ENCODE measurements at places on chromosomes 2 and 18. TPM values are rescaled to one million over a fixed set of nuclear protein-coding genes. Genes with fewer than 3 reads are reported as not detected.

GRCh38 chr2:27135478-27135955 is 1.1 kb upstream of the PREB start:
- DNase-seq = no peak

- no peak for DNase-seq
Observed at GRCh38 chr2:77104554-77104953, 417.6 kb downstream of the LRRTM4 start.

GRCh38 chr2:235847576-235847975 is 320.6 kb downstream of the GBX2 start:
- DNase-seq = no peak

- peak; percentile 7 for DNase-seq
Observed at GRCh38 chr2:239819974-239820555, 205.1 kb downstream of the NDUFA10 start.

GRCh38 chr2:230758566-230759480 is 46.2 kb downstream of the CAB39 start:
- no peak for DNase-seq

DNA sequence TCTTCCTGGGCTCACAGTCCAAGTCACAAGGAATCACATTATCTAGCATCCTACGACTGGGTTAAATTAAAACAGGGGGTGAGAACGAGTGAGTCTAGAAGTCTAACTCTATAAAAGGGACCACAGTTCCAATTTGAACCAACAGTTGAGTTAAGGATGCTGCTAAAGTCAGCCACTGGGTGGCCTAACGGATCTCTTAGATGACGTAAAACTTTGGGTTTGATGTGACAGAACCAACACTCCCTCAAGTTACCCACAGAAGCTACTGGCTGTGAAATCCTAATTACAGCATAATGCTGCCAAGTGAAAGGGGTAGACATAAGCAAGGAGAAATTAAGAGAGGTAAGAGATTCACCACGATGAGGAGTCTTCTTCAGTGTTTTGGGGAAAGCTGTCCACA is 32.7 kb upstream of the RUFY4 start:
- DNase-seq = no peak

- DNase-seq = no peak
Observed at GRCh38 chr2:216354306-216354705, 18.0 kb downstream of the MARCHF4 start.

DNA sequence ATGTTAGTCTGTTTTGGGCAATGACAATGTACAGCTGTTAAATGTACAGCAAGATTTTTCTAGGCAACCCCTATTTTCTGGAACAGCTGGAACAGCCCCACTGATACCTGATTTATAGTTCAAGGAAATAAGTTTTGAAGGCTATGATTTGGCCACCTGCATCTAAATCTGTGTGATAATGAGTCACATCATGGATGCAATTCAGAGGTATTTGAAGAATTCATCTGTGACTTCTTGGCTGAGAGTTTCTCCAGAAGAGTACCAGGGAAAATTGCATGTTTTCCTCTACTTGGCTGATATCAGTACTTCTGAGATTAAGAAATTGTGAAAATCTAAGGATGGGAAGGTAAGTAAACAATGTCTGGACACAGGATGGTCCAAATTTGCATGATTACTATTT is 40.7 kb upstream of the NT5C1B start:
- DNase-seq = no peak

- DNase-seq = no peak
Observed at GRCh38 chr18:49742316-49743116, 70.8 kb downstream of the ACAA2 start.

DNA sequence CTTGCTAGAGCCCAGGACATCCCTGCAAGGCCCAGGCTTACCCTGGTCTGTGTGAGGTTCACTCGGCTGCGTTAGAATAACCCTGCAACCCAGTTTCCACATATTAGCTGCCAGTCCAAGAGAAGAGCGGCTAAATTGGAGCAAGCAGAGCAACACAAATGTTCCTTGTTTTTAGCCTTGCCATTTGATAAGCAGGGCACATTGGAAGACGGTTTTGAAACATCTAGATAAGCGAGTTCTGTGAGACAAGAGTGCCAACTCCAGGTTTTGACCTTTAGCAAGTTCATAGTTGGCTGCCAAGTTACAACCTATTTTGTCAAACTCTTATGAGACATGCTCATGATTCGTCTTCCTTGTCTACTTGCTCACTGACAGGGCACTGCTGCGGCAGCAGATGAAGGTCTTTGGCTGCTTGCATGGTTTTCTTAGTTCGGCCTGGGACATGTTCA is 23.5 kb downstream of the DPP4 start:
- DNase-seq = no peak

DNA sequence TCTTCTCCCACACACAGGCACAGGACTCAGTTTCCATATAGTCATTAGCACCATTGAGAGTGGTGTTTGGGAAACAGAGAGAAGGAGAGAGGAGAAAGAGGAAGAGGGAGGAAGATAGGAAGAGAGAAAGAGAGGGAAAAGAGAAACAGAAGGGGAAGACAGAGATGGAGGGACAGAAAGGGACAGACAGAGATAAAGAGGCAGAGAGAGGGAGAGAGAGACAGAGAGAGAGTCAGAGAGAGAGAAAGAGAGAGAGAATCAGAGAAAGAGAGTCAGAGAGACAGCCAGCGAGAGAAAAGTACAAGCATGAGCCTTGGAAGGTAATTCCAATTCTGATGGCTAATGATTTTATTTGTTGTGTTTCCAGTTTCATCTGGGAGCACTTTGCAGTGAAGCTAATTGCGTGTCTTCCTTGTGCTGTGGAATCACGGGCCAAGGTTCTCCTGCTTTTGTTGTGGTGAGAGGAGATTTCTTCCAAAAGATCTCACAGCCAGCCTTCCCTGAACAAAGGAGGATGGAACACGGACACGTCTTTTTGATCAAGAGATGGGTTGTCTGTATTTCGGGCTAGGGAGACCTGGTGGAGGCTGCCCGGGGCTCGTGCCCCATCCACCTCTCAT is 153.6 kb upstream of the TWIST2 start:
- DNase-seq = no peak

- peak; percentile 65 for DNase-seq
Observed at GRCh38 chr2:101986804-101987740, 4.7 kb upstream of the IL1R2 start.

DNA sequence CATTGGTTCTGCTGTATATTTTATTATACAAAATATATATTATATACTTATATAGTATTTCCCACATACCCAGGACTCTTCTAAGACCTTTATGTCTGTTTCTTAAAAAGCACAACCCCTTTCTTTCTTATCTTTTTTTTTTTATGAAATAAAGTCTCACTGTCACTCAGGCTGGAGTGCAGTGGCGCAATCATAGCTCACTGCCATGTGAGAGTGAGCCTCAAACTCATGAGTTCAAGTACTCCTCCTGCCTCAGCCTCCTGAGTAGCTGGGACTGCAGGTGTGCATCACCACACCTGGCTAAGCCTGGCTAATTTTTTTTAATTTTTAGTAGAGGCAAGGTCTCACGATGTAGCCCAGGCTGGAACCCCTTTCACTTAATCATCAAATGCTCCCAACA is 72.3 kb downstream of the CLHC1 start:
- no peak for DNase-seq

GRCh38 chr2:32291746-32292145 is 14.0 kb downstream of the YIPF4 start:
- no peak for DNase-seq

- no peak for DNase-seq
Observed at GRCh38 chr2:142599504-142599903, 278.0 kb upstream of the KYNU start.

DNA sequence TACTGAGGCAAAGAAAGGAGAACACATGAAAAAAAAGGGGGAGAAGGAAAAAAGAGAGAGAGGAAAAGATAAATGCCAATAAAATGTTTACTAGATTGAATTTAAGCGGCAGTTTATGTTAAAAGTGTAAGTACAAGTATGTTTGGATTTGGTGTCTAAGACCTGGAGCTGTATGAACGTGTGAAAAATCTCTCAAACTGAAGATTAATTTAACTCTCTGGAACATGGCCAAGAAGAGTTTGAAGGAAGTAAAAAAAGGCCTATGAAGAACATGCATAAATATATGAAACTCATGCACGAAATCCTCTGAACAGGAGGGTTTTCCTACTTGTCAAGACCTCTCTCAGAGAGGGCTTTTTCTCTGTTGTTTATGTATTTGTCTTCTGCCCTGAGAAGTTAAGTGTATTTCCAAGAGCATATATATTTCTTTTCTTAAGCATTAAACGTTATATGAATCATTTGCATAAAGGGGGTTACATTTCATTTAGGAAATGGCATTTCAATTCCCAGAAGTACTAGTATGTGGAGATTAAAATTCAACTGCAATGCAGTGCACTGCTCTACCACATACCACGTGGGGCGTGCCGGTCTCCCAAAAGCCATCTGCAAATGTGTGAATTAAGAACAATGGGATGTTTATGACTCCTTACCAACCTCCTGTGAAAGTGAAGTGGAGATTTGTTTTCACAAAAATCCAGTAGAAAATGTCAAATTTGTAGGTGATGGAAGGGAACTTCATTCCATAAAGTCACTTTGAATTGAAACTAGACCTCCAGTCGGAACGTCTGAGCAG is 281.1 kb upstream of the TRIB2 start:
- DNase-seq = no peak

DNA sequence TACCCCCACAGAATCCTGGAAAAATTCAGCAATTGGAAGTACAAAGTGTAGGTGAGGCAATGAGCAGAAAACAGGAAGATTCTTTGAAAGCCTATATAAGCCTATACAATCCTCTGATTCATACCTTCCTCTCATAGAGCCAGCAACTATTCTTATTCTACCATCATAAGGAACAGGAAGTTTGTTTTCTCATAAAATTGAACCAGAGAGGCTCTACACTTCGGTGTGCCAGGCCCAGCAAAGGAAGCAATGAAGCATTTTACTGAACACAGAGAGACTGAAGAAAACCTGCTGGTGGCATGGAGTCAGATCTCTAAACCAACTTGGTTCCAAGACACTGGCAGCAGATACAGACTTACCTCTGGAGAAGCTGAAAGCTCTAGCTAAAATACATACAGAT is 18.7 kb downstream of the CASP8 start:
- no peak for DNase-seq

GRCh38 chr2:200225951-200226350 is 80.5 kb upstream of the SPATS2L start:
- DNase-seq = peak; percentile 16

GRCh38 chr2:161992531-161992930 is 81.5 kb downstream of the DPP4 start:
- DNase-seq = no peak

GRCh38 chr2:58047373-58047935 is 848 bp downstream of the VRK2 start:
- no peak for DNase-seq

DNA sequence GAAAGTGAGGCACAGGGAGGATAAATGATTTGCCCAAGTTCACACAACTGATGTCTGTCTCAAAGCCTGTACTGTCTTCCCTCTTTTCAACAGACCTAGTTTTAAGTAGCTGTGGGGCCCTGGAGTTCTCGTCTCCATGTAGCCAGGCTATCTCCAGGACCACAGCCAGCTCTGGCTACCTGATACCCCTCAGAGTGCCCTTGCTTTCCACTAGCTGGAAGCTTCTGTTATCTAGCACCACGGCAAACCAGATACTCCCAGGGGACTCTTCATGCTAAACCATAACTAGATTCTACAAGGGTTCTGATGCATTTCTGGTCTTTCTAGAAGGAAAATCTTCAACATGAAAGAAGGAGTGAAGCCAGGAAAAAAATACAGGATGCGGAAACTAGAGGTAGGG is 137.3 kb downstream of the GALNT14 start:
- no peak for DNase-seq

DNA sequence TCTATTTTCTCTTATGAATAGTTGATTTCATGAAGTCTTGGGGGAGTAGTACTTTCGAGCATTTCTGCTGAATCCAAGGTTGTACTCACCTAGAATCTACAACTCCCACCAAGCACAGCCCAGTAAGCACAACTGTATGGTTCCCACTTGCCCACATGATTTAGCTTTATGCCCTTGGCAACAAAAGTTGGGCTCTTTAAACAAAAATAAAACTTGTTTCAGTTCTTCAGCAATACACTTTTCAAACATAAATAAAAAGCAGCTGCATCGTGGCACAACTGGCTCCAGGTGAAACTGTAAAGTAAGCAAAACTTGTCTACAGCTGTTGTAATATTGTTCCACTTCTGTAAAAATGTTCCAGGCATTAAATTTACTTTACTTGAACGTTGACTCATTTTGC is 99.8 kb upstream of the FSIP2 start:
- DNase-seq = no peak

- DNase-seq = no peak
Observed at GRCh38 chr18:3541549-3542386, 91.8 kb downstream of the TGIF1 start.

DNA sequence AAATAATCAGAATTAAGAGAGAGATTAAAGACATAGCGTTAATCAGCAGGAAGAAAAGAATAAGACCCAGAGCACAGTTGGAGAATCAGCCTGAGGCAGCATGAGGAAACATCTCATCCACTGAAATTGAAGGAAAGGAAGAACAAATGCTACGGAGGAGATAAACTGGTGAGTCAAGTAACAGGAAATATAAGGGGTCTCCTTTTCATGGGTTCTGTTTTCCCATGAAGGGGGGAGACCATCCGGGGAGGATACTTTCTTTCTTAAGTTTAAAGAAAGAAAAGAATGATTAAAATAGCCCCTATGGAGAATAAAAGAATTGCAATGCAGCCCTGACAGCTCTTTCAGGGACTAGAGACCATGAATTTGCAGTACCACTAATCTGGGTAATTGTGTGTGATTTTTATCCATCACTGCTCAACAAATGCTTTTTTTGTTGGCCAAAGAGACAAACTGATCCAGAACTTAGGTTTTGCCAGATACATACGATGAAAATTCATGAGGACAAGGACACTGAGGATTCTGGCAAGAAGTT is 17.7 kb downstream of the ROCK2 start:
- no peak for DNase-seq

DNA sequence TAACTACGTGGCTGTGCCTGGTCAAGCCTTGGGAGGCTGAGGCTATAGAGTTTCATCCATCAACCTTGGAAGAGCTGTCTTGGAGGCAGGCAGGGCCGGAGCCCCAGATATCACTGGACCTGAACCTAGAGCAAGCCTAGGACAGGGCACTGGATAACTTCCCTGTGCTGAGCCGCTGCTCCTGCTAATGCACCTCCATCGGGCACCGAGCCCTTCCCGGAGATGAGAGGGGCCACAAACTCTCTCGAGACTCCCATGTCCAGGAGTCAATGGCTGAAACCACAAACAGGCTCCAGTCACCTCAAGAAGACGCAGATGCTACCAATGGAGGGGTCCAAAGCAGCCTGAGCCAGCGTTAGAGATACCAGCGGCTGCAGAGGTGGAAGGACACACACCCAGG is 866.0 kb downstream of the LRP1B start:
- DNase-seq = no peak

Gene NPPC
- total RNA-seq = 0.30 TPM

Gene VWA3B
- total RNA-seq = 2.2 TPM

Gene MYO3B
- total RNA-seq = 0.15 TPM

Gene DYNAP
- total RNA-seq = not detected

Gene FNDC4
- total RNA-seq = 27.3 TPM

Gene KATNAL2
- total RNA-seq = 5.1 TPM

Gene EPHA4
- 37.6 TPM for total RNA-seq

Gene ZC3H6
- 8.8 TPM for total RNA-seq

Gene GKN2
- not detected for total RNA-seq

Gene DNAH6
- 1.5 TPM for total RNA-seq

Gene UGT1A10
- not detected for total RNA-seq

Data from ovary (tissue), 10 donors.